ENCODE measurements at places on chromosomes 6 and 20.

DNA sequence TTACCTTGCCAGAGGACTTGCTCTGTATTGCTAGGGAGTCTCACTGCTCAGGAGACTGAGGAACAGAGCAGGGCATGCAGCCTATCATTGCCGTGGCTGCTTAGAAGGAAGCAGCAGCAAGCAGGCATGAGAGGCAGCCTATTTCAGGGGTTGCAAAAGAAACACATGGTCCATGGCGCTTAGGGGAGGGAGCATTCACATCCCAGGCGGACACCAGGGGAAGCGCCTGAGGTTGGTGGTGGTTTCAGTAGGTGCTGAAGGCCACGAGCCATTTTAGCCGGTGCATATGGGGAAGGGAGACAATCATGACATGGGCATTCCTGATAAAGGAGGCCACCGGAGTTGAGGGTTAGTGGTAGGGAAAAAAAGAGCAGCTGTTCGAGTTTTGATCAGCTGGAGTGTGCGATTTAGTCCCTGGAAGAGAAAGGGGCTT lies 20.9 kb downstream of the FARS2 start:
- DNase-seq, result no peak

GRCh38 chr6:105932440-105932839 lies 153.7 kb upstream of the PRDM1 start:
- DNase-seq, result no peak

GRCh38 chr20:3532089-3532615 lies 61.3 kb downstream of the ATRN start:
- DNase-seq, result no peak

DNA sequence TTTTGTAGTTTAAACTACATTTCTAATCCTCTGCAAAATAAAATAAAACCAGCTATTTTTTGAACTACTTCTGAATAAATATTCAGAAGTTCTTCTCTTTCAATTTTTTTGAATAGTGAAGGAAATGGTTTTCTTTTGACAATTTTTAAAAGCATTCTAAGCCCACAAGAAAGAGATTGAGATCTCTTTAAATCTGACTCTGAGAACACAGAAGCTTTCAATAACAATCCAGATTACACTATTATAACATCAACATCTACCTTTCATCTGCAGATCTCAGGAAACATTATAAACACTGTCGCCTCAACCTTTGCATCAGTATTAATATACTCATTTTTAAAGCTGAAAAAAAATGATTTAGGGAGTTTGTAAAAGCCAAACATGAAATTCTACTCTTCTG lies 247.5 kb upstream of the PREP start:
- DNase-seq, result no peak

GRCh38 chr6:35754452-35755277 lies 17.8 kb downstream of the ARMC12 start:
- no peak for DNase-seq

Data from stimulated activated CD8-positive, alpha-beta memory T cell treated with anti-CD3 and anti-CD28 coated beads, Interleukin-12 subunit alpha, Interleukin-12 subunit beta, amount 100 ng/mL, for 4 hours (primary cell).